ENCODE measurements at places on chromosomes 4 and X.

DNA sequence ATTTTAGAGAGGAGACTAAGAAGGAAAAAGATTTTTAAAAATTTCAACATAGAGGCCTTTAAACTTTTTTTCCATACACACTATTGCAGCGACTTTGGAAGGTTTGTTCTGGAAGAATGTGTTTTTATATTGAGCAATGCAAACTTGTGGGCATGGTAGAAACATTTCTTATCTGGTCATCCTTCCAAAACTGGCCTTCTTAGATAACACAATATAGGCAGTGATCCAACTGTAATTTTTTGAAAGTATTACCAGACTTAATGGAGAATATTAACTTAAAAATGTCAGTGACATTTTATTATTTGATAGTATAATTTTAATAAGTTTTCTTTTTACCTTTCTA lies 25.6 kb downstream of the FHDC1 start:
- DNase-seq, result no peak

GRCh38 chr4:55722132-55722531 lies 86.0 kb upstream of the NMU start:
- DNase-seq, result peak; percentile 65

DNA sequence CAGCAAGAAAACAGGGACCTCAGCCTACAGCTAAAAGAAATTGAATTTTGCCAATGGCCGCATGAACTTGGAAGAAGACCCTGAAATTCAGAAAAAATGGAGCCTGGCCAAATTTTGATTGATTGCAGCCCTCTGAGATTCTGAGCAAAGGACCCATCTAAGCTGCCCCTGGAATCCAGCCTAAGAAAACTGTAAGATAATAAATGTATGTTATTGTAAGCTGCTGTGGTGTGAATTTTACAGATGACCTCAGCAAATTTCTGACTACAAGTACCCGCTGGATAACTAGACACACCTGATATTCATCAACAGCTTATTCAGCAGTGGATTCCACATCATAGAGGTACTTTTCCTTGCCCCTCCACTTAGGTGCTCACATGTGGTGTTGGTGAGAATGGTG lies 119.5 kb upstream of the EPHA5 start:
- no peak for DNase-seq

- DNase-seq, result peak; percentile 4
These were observed 142.6 kb upstream of the PPARGC1A start for GRCh38 chr4:24032371-24032989.

DNA sequence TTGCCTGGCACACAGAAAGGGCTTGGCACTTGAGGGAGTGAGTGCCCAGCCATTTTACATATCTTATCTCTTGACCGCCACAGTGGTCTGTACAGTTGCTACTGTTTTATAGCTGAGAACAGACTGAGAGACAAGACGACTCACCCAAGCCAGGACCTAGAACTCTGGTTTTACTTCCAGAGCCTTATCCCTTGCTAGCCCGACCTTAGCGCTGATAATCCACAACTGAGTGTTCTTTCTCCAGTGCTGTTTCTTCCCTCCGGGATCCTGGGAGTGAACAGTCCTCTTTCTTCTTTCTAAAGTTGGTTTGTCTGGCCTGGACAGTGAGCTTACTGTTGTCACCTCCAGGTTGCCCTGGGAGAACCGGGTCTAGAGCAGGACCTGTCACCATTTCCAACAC lies 52.5 kb upstream of the TADA2B start:
- DNase-seq, result no peak

- no peak for DNase-seq
These were observed 54.3 kb upstream of the HPGDS start for GRCh38 chr4:94396984-94397383.

DNA sequence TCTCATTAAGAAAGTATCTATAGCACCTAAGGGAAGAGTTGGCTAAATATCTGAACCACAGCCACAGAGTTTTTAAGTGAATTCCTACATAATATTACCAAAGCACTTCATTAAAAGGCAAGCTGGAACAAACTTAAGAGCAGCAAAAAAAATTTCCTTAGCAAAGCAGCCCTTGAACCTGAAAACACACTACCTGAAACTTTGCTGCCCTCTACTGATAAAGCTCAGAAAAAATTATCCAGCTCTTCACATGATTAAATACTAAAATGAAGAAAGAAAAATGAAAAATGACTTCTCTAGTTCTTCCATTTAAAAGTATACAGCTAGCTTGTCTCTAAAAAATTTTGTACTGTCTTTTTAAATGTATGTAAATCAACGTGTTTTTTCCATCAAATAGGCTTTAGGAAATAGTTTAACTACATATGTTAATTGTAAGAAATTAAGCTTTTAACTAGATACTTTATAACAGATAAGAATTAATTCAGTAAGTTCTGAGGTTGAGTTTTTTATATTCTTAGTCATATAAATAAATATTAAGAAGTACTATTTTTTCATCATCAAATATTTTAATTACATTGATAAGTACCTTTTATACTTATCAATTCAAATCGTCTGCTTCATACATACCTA lies 156.1 kb downstream of the STPG2 start:
- DNase-seq, result no peak

DNA sequence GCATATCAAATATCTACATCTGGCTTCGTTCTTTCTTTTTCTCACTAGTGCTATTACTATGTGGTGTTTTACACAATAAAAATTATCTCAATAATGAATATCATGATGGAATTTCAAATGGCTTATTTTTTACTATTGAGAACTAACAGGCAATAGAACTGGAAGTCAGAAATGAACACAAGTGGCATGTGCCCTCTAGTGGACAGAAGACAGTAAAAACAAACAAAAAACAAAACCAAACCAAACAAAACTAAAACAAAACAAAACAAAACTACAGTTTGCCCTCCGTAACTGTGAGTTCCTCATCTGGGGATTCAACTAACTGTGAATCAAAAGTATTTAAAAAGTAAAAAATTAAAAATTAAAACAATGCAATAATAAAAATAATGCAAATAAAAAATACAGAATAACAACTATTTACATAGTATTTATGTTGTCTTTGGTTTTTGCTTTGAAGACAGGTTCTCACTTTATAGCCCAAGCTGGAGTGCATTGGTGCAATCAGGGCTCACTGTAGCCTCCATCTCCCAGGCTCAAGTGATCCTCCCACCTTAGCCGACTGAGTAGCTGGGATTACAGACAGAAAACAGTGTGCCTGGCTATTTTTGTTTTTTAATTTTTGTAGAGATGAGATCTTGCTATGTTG lies 195.6 kb upstream of the TACR3 start:
- peak; percentile 3 for DNase-seq

GRCh38 chrX:150870487-150871340 lies 27.8 kb downstream of the CD99L2 start:
- DNase-seq, result peak; percentile 27

GRCh38 chrX:79153348-79153747 lies 8.9 kb downstream of the GPR174 start:
- no peak for DNase-seq

DNA sequence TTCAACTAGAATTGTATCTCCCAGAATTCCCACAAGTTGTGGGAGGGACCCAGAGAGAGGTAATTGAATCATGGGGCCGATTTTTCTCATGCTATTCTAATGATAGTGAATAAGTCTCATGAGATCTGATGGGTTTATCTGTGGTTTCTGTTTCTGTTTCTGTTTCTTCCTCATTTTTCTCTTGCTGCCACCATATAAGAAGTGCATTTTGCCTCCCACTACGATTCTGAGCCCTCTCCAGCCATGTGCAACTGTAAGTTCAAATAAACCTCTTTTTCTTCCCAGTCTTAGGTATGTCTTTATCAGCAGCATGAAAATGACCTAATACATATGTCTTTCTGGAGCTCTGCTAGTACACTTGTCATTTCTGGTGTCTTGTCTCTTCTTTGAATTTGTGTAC lies 22.1 kb upstream of the OR13H1 start:
- DNase-seq, result no peak

DNA sequence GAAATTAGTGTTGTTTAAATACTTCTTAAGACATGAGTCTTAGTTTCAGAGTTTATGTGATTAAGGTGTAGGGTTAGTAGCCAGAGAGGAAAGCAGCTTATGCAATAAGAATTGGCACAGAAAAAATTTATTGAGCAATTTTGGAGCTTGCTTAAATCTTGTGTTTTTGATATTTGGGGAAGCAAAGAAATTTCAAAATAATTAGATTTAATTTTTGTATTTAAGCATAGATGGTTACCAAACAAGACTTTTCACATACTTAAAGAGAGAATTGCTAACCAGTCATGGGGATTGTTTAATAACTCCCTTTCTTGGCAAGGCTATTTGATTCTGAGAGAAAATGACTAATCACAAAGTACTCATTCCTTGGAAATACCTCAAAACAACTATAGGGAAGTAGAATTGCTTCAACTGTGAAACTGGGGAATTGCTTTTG lies 202.0 kb upstream of the GRID2 start:
- no peak for DNase-seq

- DNase-seq, result peak; percentile 3
These were observed 44.6 kb upstream of the LINC00632 start for GRCh38 chrX:140664939-140665338.

Data from NCI-H524 (cell line).